ENCODE measurements at places on chromosomes 7 and 10.

DNA sequence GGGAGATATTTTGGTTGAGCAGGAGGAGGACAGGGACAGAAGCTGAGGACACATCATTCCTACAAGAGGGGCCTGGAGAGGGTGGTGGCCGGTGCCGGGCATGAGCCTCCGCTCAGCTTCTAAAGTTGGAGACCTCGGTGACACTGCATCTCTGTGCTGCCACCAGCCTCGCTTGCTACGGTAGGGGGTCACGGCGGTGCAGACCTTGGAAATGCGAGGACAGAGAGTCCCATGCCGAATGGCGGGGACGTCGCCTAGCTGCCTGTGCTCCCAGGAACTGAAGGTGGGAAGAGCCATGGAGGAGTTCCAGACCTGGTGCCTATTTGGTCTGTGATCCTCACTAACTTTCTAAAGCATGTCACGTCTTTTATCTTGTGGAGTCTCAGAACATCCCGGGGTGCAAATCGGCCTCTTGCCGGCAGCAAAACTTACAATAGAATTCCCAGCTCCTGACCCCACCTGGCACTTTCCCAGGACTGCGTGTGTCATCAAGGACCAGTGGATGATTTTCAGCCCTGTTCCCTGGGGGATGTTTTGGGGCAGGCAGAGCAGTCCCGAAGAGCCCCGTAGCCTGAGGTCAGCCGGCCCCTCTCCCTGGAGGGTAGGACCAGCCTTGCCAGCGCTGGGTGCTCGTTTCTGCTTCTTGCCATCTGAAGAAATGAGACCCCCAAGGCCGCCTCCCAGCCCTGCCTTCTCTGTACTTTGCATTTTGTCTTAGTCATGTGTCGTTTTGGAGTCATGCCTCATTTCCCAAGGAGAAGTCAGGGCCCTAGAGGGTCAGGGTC, 205.8 kb upstream of the SHH start:
- no peak for DNase-seq

DNA sequence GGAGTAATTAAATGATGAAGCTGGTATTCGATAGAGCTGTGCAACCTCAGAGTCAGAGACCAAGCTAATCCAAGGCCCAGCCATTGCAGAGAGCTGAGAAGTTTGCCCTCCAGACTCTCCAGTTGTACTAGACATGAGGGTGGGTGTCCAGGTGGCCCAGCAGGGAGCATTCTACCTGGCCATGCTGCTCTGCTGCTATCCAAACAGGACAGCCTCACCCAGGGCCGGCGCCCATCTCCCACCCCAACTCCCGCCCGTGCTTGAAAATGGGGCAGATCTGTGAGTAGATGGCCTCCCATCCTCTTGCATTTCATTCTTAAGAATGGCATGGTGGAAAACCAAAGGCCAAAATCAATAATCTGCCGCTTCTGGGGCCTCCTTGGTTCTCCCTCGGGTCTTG, 124.2 kb downstream of the TCERG1L start:
- no peak for DNase-seq

DNA sequence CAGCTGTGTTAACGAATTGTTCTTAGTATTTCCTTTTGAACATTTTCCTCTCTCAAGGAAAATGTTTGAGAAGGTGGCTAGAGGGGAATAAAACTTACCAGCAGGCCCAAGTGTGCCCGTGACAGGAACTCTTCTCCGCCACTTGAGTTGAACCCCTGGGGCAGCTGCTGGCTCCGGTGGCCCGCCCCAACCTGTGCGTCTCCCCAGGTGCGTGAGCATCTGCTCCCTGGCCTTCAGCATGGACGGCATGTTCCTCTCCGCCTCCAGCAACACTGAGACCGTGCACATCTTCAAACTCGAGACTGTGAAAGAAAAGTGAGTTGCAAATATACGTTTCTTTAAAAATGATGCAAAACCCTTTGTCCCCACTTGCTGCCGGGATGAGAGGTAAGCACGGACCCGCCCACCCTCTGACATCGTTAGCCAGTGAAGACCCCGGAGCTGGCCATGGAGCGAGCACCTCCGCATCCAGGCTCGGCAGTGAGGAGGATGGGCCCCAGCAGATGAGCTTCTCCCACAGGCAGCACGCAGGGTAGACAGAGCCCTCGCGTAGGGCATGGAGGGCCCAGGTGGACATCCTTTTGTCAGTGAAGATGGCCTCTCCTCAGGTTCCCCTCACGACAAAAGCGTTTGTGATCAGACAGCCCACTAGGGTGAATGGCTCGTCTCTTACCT, 35.7 kb downstream of the WIPI2 start:
- DNase-seq: no peak

DNA sequence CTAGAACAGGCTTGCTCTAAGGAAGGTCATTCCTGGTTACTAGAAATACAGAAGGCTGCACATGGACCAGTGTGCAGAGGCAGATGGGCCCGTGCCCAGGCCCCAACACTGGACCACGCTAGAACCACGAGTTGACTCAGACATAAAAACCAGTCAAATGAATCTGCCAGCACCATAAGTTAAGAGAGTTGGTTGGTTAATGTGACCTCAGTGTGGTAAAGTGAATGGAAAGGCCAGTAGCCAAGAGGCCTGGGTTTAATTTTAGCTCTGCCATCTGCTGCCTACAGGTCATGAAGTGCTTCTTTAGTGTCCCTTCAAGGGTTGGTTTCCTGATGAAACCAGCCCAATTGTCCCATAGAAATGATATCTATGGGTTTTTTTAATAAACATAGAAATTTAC, 329.6 kb upstream of the NRP1 start:
- DNase-seq: no peak

DNA sequence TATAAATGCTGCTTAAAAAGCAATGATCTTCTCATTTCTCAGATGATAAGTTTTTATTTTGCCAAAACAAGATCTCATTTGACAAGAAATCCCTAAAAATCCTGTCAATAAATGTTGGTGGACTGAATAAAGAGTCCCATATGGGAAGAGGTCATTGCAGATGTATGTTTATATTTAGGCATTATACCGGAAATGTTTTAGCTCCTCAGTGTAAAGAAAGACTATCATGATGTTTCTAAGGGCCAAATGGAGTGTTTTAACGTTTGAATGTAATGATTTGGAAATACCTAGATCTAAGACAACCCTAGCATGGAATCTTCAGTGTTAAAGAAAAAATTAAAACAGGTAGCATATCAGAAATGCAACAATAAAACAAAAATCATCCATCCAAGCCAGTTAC, 457.8 kb upstream of the NFE2L3 start:
- no peak for DNase-seq

DNA sequence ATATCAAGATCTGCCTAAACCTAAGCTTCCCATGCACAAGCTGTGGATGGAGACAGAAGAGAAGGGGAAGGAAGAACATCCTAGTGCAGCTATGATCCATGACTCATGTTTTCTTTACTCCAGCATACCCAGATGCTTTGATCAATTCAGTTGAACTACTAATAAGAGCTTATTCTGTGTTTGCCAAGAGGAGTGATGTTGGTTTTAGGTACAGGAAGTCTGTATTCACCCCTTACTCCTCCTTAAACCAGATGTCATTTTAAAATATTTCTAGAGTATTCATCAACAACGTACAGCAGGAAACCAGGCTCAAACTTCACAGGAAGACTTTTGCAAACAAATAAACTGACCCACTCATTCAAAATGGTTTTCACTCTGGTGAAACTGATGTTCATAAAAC, 29.2 kb downstream of the PANK1 start:
- DNase-seq: no peak
